ENCODE measurements at places on chromosomes 5 and 9.

GRCh38 chr9:125241863-125242739, 958 bp upstream of the HSPA5 start:
- no peak for DNase-seq

GRCh38 chr9:69215774-69216485, 41.9 kb downstream of the TJP2 start:
- peak; percentile 62 for DNase-seq

GRCh38 chr9:1759009-1759408, 256.1 kb upstream of the SMARCA2 start:
- DNase-seq = no peak

DNA sequence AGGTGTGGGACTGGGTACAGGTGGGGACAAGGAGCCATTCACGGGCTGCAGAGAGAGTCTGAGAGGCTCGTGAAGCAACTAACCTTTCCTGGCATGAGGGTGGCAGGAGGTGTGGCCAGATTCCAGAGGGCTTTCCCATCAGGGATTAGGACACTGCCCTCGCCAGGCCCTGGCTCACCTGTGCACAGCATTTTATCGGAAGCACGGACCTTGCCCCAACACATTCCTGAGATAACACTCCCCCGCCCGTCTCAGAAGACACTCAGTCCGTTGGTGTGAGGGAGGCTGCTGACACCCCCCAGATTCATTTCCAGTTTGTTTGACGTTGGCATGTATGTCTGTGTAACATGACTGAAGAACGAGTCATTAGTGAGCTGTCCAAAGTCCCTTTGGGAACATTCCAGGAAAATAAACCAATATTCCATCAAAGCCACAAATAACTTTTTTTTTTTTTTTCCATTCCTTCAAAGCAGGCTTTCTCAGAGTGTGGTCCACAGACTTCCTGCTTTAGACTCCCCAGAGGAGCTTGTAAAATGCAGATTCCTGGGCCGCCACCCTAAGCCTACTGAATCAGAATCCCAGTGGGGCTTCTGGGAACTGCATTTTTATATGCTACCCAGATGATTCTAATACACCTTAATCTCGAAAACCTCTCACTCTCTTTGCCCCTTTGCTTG, 23.4 kb downstream of the WWC1 start:
- no peak for DNase-seq

DNA sequence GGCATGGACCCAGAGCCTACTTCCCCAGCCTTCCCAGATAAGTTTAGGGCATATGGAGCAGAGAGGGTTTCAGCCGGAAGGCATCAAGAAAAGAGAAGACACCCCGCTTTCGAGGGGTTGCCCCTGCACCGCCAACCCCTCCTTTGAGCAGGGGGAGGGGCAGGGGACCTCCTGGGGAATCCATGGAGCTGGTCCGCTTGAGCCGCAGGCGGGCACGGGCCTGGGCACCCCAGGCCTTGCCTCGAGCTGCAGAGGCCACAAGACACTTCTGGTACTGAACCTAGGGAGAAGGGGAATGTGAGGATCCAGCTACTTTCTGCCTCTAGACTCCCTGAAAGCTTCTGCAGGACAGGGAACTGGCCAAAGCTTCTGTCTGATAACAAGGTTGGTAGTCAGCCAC, 1.3 kb upstream of the SRA1 start:
- no peak for DNase-seq

GRCh38 chr9:109487247-109487646, 10.9 kb downstream of the PTPN3 start:
- no peak for DNase-seq

DNA sequence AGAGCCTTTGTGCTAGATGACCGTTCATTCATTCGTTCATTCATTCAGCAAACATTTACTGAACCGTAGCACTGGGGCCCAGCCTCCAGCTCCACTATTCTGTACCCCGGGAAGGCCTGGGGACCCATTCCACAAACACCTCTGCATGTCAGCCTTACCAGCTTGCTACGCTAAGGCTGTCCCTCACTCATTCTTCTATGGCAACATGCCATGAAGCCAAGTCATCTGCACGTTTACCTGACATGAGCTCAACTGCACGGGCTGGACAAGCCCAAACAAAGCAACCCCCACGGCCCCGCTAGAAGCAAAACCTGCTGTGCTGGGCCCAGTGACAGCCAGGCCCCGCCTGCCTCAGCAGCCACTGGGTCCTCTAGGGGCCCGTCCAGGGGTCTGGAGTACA, 6.0 kb downstream of the CEL start:
- no peak for DNase-seq

DNA sequence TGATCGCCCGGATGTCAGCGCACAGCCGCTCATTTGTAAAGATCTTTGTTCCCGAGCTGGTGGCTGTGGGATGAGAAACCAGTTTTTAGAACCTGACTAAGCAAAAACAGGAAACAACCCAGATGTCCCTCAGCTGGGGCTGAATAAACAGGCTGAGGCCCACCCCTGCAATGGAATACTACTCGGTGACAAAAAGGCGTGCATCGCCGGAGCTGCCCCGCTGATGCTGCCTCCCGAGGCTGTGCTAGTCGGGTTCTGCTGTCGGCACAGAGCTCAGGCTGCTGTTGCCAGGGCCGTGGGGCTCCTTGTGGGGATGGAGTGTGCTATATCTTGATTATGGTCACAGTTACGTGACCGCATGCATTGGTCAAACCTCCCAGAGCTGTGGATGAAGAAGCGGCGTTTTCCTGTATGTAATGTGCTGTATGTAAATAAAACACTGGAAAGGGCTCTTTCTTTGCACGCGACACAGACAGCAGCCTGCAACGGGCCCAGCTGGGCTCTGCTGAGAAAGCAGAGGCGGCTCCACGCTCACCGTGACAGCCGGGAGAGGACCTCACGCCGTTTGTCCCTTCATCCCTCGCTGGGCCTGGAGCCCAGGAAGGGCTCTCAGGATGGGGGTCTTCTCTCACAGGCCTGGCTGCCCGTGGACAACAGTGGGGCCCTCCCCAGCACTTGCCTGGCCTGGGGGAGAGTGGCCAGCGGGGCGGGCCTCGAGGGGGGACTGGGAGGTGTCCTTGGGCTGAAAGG, 51.5 kb upstream of the RNU6ATAC start:
- peak; percentile 55 for DNase-seq

DNA sequence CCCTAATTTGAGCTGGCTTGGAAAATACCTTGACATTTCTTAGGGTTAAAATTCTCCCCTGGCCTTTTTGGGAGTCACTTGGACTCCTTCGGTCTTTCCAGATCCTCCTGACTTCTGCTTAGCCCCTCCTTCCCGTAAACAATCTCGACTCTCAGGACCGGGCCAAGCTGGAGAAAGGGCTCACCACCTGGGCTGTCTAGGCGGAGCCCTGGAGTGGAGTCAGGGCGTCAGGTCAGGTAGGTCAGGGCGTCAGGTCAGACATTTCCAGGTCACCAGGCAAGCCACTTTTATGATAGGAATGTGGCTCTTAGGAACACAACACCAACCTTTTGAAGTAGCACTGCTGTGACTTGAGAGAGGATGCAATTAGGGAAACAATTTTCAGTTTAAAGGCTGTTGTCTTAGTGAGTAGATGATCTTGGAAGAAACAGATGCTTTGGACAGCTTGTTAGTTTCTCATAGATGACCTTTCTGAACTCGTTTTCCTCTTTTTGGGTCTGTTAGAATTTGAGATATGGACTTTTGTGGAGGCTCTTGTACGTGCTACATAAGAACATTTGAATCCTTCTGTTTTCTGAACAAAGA, 12.8 kb downstream of the OSTF1 start:
- no peak for DNase-seq

- no peak for DNase-seq
Measured at GRCh38 chr9:135555203-135555602, 6.4 kb upstream of the PAEP start.

- DNase-seq = no peak
Measured at GRCh38 chr9:137423514-137424291, 510 bp downstream of the NOXA1 start.

- DNase-seq = no peak
Measured at GRCh38 chr9:91771027-91771426, 179.0 kb downstream of the ROR2 start.

- peak; percentile 27 for DNase-seq
Measured at GRCh38 chr5:74934949-74935751, 69.0 kb upstream of the FAM169A start.

GRCh38 chr5:96742538-96742937, 65.2 kb downstream of the ERAP1 start:
- DNase-seq = no peak

- DNase-seq = no peak
Measured at GRCh38 chr5:153489611-153490010, 859 bp upstream of the GRIA1 start.

DNA sequence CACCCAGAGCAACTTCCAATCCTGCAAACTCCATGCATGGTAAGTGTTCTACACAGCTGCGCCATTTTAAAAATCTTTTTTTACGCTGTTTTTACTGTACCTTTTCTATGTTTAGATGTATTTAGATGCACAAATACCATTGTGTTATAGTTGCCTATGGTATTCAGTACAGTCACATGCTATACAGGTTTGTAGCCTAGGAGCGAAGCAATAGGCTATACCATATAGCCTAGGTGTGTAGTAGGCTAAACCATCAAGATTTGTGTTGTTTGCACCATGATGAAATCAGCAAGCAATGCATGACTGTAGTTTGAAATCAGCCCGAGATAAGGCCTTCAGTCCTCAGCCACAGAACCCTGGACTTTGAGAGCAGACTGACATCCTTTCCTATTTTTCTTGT, 101.2 kb downstream of the LIX1 start:
- no peak for DNase-seq

GRCh38 chr9:131873891-131874440, 134.1 kb upstream of the RAPGEF1 start:
- no peak for DNase-seq

DNA sequence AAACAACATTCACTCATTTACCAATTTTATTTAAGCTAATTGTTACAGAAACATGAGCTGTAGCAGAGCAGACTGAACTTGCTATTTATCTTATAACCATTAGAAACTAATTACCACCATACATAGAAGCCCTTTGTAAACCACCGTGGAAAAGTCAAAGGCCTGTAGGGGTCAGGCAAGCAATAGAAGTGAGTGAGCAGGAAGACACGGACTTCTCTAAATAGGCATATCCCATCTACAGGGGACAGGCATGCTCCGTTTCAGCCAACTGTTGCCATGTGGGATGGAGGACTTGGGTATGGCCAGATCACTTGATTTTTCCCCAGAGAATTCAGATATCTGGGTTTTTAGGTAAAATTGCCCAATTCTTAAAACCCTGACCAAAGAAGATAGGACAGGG, 44.8 kb downstream of the PRRC1 start:
- DNase-seq = no peak
